A549 (cell line): ENCODE measurements at places on chromosomes 3 and 15.

DNA sequence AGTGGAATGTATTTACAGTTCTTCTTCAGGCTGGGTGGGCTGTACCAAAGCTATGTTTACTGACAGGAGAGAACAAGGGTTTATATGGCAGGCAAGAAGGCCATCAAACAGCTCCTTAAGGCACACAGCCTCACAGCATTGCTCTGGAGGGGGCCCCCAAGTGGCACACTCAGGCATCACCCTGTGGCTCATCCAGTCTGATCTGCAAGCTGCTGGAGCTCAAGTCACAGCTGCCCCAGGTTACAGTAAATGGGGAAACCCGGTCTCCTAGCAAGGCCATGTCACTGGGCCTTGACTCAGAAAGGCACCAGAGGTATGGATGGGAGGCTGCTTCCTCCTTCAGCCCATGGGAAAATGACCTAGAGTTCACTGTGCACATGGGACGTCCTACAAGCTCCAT lies 67.5 kb downstream of the TFG start:
- no peak for DNase-seq

- DNase-seq, result no peak
These were observed 11.1 kb downstream of the ZBTB38 start for GRCh38 chr3:141379250-141379966.

DNA sequence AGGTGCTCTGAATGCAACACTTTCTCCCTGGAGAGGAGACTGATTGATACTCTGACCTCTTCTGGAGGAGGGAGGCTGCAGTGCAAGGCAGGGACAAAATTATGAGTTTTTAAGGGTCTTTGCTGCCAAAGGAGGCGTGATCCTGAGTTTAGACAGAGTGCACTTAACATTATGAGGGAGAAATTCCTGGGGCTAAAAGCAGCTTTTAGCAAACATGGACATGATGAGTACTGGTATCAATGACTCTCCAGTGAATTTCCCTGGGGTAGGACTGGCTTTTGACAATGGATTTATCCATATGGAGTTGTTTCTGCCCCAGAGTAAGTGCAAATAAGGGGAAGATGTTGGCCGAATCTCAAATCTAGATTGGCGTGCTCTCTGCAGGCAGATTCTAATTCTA lies 133.1 kb downstream of the THSD4 start:
- DNase-seq, result no peak

- no peak for DNase-seq
These were observed 6.8 kb downstream of the SSR3 start for GRCh38 chr3:156548041-156548687.

DNA sequence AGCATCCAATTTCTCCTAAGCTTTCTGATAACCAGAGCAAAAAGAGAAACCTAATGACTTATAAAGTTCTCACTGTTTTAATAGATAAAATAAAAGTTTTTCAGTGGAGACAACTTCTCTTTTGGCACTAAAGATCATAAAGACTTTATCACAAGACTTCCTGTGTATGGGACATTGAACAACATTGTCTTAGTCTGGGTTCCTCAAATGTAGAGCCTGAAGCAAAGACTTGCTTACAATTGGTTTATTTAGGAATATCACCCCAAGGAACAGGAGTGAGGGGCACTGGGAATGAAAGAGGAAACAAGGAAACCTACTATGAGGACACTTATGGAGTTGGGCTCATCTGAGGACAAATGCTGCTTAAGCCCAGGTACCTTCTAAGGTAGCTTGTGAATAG lies 127.4 kb downstream of the B3GALNT1 start:
- DNase-seq, result no peak
